ENCODE measurements at places on chromosomes 12 and 14. TPM values are rescaled to one million over a fixed set of nuclear protein-coding genes. Genes with fewer than 3 reads are reported as not detected.

The LRIG3 gene
- polyA plus RNA-seq: 80.1 TPM

The DEGS2 gene
- polyA plus RNA-seq: not detected

The FOXM1 gene
- polyA plus RNA-seq: 10.8 TPM

The NOVA1 gene
- polyA plus RNA-seq: 4.2 TPM

The ETNK1 gene
- 17.2 TPM for polyA plus RNA-seq

The TMEM121 gene
- polyA plus RNA-seq: 1.5 TPM

The OVCH1 gene
- 0.22 TPM for polyA plus RNA-seq

The GLIPR1L2 gene
- polyA plus RNA-seq: 0.21 TPM

The SRGAP1 gene
- 24.9 TPM for polyA plus RNA-seq

The GPR68 gene
- 0.83 TPM for polyA plus RNA-seq

The GXYLT1 gene
- 13.4 TPM for polyA plus RNA-seq

The MANSC4 gene
- polyA plus RNA-seq: not detected

The KLRK1 gene
- polyA plus RNA-seq: not detected

The RBP5 gene
- polyA plus RNA-seq: 0.36 TPM

The CIDEB gene
- 0.31 TPM for polyA plus RNA-seq

The GPR137C gene
- 0.97 TPM for polyA plus RNA-seq

The PCED1B gene
- 1.1 TPM for polyA plus RNA-seq

The FSCB gene
- not detected for polyA plus RNA-seq

The KITLG gene
- polyA plus RNA-seq: 25.2 TPM

The KRT83 gene
- polyA plus RNA-seq: not detected

The TAS2R7 gene
- polyA plus RNA-seq: not detected

The MGP gene
- polyA plus RNA-seq: 4.0 TPM

The SLC22A17 gene
- polyA plus RNA-seq: 27.0 TPM

The CLEC4A gene
- polyA plus RNA-seq: 0.24 TPM

The KRT74 gene
- not detected for polyA plus RNA-seq

The ANKRD52 gene
- polyA plus RNA-seq: 16.0 TPM

The PZP gene
- not detected for polyA plus RNA-seq

The TUNAR gene
- not detected for polyA plus RNA-seq

The RPGRIP1 gene
- polyA plus RNA-seq: not detected

The ATN1 gene
- 11.2 TPM for polyA plus RNA-seq

The SLC38A4 gene
- 7.5 TPM for polyA plus RNA-seq

The PLD4 gene
- 0.01 TPM for polyA plus RNA-seq

The LRFN5 gene
- polyA plus RNA-seq: 3.3 TPM

The SOAT2 gene
- not detected for polyA plus RNA-seq

The LIN7A gene
- 10.4 TPM for polyA plus RNA-seq

The AMN gene
- polyA plus RNA-seq: 0.06 TPM

The ANO4 gene
- 7.5 TPM for polyA plus RNA-seq

The RNU4-1 gene
- polyA plus RNA-seq: not detected

The FAM222A gene
- 0.16 TPM for polyA plus RNA-seq

The NXPH4 gene
- 1.0 TPM for polyA plus RNA-seq

The ERP27 gene
- polyA plus RNA-seq: not detected

The SMCO2 gene
- 0.14 TPM for polyA plus RNA-seq

The PTPRB gene
- 0.04 TPM for polyA plus RNA-seq

The PPP4R4 gene
- 0.65 TPM for polyA plus RNA-seq

The SERPINA5 gene
- not detected for polyA plus RNA-seq

The FBXO21 gene
- polyA plus RNA-seq: 38.9 TPM

The CISTR gene
- not detected for polyA plus RNA-seq

The SIX4 gene
- polyA plus RNA-seq: 21.8 TPM

All from AG04450 (cell line).